ENCODE measurements at places on chromosomes 12 and 14.

DNA sequence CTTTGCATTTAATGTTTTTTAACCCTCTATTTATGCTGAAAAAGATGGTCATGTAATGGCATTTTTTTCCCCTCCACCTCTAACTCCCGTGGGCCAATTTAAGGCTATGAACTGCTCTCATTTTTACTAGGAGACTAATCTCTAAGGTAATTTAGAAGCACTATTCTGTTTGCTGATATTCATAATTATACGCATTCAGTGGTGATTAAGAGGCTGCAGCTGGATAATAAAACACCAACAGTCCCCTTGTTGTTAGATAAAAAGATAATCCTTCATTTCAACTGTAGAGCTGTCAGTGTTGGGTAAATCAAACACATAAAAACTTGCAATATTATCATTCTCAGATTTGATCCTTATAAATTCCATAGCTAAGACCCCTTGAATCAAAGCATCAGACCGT lies 8.9 kb downstream of the MYO1H start:
- no peak for DNase-seq

DNA sequence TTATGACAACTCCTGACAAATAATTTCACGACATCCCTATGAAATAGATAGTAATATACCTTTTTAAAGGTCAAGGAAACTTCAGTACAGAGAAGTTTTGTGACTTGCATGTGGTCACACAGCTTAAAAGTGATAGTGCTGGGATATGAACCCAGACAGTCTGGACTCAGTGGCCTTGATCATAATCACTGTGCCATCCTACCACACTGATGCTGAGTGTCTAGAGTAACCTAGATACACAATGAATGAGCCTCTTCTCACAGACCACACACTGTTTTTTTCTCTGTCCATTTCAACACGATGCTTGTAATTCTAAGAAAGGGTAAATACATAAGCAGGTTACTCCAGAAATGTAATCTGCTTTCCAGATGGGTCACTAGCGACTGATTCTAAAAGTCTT lies 88.2 kb downstream of the SYNE2 start:
- no peak for DNase-seq

DNA sequence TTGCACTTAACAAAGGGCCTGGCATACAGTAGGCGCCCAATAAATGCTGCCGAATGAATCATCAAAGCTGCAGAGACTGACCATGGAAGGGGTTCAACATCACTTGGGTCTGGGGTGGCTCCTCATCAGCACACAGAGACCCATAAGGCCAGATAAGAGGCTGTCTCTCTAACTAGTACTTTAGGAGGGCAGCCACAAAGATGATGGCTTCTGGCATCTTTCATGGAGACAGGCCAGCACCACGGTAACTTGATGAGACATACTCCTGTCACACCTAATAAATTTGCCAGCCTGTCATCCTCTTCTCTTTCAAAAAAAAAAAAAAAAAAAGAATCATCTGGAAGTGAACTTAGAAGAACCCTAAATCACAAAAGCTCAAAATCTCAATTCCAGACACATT lies 3.4 kb downstream of the PRIMA1 start:
- DNase-seq: no peak

GRCh38 chr14:46325157-46325556 lies 326.4 kb downstream of the RPL10L start:
- no peak for DNase-seq

- DNase-seq: no peak
These were observed 38.8 kb downstream of the HELB start for GRCh38 chr12:66341126-66341525.

Data from AG08396 (cell line).